Posterior cingulate gyrus (tissue), 11 donors: ENCODE measurements at places on chromosomes 13 and 19.
A peak's percentile ranks its signal among the peaks of the same experiment; 100 is the strongest.

- no peak for DNase-seq
Measured at GRCh38 chr13:60583911-60584753, 187.1 kb downstream of the TDRD3 start.

DNA sequence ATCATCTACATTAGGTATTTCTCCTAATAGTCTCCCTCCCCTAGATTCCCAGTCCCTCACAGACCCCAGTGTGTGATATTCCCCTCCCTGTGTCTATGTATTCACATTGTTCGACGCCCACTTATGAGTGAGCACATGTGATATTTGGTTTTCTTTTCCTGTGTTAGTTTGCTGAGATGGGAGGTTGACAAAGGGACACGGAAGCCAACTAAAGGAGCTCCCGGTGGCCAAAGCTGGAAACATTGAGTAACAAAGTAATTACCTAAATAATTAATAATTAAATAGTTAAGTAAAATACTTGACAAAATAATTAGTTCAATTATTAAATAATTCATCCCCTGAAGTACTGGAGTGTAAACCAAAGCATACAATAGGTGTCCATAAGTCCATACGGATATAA, 1.7 kb upstream of the PRR20A start:
- no peak for DNase-seq

GRCh38 chr13:31172535-31172934, 10.8 kb upstream of the HSPH1 start:
- no peak for DNase-seq

- no peak for DNase-seq
Measured at GRCh38 chr13:91655731-91656130, 257.3 kb downstream of the GPC5 start.

- DNase-seq: no peak
Measured at GRCh38 chr19:45283443-45284033, 32.5 kb downstream of the MARK4 start.

GRCh38 chr19:22918221-22918620, 84.8 kb downstream of the ZNF728 start:
- no peak for DNase-seq

GRCh38 chr13:25570185-25570584, 198.4 kb downstream of the ATP8A2 start:
- no peak for DNase-seq

GRCh38 chr13:44074611-44075010, 194.9 kb downstream of the LACC1 start:
- DNase-seq: no peak

GRCh38 chr19:6890938-6891337, 3.6 kb downstream of the ADGRE1 start:
- no peak for DNase-seq

GRCh38 chr13:22278336-22278929, 607.6 kb downstream of the FGF9 start:
- DNase-seq: peak; percentile 17

- no peak for DNase-seq
Measured at GRCh38 chr19:35518313-35518712, 4.9 kb upstream of the DMKN start.

GRCh38 chr13:20703780-20704458, 420 bp downstream of the IL17D start:
- DNase-seq: peak; percentile 96

DNA sequence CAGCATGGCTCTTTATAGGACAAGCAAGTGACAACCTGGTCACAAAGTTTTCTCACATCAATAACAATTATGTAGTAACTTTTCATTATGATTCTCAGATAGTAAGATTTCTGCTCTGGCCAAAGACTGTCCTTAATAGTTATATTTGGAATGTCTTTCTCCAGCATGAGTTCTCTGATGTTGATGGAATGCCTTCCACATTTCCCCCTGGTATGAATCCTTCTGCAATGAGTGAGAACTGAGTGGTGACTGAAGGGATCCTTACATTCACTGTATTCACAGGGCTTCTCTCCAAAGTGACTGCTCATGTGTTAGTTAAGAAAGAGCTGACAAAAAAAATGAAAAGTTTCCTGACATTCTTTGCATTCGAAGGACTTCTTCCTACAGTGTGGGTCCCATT, 13.2 kb downstream of the ZNF550 start:
- DNase-seq: no peak

DNA sequence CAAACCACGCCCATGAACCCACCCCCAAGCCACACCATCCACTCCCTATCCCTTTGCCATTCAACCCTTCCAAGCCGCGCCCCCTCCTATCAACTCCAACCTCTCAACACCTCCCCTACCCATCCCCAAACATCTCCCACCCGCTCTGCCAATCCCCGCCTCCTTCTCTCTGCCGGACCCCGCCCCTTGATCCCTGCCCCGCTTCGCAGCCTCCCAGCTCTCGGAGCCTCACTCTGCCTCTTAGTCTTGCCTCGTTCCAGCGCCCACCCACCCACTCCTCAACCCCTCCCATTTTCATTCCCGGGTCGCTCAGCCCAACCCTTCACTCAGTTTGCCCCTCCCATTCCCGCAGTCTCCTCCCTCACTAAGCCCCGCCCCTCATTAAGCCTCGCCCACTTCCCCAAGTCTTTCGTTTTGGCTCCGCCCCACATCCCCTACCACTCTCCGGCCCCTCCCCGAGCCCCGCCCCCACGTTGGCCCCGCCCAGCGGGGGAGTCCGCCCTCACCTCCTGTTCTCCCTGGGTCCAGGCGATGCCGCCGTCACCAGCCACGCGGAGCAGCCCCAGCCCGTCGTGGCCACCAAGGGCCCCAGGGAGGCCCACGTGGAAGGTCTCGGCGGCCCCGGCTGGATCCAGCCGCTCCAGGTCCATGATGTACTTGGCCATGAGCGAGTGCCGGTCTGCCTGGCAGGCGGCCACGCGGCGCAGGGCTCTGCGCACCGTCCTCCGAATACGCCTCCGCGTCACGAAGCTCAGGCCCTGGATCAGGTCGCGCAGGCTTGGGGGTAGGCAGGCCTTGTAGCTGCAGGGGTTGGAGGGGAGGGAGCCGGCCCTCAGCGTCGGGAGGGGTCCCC, 5.7 kb downstream of the JAK3 start:
- peak; percentile 75 for DNase-seq

GRCh38 chr13:21871919-21872318, 201.0 kb downstream of the FGF9 start:
- no peak for DNase-seq

DNA sequence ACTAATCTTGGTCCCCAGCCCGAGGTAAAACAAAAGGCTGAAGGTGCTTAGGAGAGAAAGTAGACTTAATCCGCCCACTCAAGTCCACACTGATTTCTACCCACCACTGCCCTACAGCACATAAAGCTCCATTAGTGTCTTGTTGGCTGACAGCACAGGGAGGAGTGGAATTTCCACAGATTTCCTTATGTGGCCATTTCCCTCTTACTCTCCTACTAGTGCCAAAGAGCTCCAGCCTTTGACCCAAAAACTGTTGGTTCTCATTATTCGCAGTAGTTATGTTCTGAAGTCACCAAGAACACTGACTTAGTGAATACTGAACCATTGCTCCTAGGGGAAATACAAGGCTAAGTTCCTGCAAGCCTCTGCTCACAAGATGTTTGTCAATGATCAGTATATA, 61.2 kb downstream of the RAB20 start:
- DNase-seq: no peak

DNA sequence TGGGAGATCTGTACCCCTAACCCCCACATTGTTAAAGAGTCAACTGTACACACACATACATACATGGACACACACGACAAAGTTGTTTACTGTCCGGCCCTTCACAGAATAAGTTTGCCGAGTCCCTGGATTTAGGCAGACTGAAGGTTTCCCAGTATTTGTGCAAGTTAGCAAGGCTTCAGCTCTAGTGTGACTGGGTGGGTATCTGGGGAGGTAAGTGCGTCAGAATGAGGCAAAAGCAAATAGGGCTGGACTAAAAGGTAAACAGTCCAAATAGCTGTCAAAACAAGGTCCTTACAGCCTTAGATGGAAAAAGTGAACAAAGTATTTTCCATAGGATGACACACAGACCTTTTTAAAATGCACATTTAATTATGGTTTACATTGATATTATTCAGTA, 228.4 kb upstream of the UFM1 start:
- DNase-seq: no peak

DNA sequence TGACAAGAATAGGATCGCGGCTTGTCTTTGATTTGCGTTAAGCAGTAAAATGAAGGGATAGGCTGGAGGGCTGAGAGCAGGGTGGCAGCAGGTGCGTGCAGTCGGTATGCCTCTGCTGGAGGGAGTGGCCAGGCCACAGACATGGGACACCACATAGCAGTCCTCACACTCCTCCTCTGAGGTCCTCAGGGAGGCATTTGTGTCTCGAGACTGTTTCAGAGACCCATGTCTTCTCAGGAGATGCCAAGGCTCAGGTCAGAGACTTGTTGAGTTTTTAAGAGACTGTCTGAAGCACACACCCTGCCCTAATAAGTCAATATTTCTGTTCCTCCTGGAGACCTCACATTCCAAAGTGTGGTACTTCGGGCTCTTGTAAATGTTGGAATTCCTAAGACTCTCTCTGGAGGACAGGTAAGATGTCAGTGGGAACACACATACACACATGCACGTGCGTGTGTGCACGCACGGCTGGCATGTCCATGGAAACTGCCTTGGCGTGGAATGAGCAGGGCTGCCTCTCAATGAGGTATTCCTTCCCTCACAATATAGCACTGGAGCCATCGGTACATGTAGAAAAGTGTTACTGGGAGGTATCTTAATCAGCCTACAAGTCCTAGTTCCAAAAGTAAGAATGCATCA, 46.4 kb downstream of the COL4A2 start:
- DNase-seq: no peak

DNA sequence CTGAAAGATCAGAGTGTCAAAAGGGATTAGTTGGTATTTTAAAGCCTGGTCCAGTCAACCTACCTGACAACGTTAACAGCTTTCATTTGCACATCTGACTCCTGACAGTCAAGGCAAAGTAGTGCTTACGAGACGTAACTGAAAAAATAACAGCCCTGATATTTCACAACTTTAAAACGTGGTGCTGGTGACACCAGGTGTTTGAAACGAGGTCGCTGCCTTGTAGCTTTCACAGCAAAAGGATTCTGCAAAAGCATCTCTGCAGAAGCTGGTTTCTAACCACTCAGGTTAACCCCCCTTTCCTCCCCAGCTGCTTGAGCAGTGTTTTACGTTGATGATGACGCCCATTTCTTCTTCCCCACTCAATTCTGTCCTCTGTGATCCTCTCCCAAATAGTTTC, 23.3 kb downstream of the GGACT start:
- DNase-seq: no peak

DNA sequence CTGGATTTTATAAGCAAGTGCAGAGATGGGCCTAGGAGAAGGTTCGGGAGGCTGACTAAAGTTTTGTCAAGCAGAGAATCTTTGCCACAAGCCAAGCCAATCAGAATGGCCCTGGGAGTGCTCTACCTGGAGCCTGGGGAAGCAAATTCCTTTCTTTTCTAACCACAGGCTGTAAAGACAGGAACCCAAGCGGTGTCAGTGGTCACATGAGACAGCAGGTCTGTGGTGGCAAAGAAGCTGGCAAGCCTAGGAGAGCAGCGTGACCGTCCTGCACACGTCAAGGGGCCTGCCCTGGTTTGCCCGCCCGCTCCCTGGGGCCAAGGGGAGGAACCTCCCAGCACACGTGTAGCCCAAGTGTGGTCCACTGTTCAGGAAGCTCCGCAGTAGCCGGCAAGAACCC, 90.8 kb downstream of the IPO5 start:
- no peak for DNase-seq

DNA sequence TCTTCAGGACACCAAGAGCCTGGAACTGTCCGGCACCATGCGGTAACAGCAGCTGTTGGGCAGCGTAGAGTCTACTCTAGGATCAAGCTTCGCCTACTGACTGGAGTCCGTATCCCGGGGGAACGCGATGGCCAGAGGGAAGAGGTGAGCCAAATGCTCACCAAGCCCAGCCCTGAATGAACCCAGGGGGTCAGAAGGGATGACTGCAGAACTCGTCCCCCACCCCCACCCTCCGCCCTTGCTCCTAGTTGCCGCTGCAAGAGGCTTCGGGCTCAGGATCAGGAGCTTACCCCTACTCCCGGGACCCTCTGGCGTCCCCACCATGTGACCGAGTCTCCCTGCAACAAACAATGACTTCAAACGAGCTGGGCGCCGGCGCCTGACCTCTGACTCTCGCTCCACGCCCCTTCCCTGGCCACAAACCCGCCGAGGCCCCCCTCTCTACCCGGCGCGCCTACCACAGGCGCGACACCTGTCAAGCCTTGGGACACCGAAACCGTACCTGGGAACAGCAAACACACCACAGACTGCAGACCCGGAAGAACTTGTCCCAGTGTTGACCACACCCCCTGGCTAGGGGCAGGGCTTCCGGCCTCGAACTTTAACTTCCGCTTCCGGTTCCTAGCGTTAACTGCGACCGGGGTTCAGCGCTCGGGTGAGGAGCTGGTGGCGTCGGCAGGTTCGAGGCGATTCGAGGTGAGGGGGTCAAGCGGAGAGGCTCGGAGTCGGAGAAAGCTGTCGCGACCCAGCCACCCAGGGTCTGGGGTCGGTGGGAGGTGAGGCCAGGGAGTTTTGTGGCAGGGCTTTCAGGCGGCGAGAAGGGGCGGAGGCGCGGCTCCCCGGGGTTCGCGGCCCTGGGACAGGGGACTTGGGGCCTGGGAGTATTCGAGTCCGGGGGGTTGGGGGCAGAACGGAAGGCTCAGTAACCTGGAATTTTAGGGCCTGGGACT, at the start of gene UBL5:
UBL5 (plus strand) TSS at position 630 of the 950 bp plus-strand sequence. CDS start 420 bp downstream, outside the sequence.
- peak; percentile 97 for DNase-seq

DNA sequence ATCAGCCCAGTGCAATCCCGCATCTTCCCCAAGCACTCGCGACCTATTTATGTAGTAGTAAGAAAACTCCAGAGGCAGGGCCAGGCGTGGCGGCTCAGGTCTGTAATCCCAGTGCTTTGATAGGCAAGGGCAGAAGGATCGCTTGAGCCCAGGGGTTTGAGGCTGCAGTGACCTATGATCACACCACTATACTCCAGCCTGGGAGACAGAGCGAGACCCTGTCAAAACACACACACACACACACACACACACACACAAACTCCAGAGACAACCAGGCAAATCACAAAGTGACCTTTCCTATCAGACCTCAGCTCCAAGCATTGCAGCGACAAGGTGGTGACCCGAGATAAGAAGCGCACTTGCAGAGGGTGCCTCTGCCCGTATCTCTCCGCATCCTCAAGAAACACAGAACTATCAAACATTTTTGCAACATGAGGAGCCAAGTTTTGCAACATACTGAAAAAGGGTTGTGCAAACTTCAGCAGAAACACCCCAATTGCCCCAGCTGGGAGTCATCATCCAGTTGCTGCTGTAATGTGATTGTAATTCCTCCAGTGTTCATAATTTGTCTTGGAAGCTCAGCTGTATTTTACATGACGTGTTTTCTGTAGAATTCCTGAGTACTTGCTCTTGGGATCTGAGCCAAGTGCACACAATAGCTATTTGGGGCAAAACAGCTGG, 8.7 kb upstream of the KLF2 start:
- no peak for DNase-seq
